ENCODE measurements at places on chromosomes 13 and 19. TPM values are rescaled to one million over a fixed set of nuclear protein-coding genes. Genes with fewer than 3 reads are reported as not detected.

Gene WDR88
- total RNA-seq, result not detected

Gene CD70
- total RNA-seq, result not detected

Gene CLIP3
- 37.6 TPM for total RNA-seq

Gene DNAAF3
- 10.4 TPM for total RNA-seq

Gene SHISA2
- total RNA-seq, result 1.7 TPM

Gene LGALS14
- not detected for total RNA-seq

Gene GJB2
- not detected for total RNA-seq

Gene CGB1
- not detected for total RNA-seq

Gene S1PR2
- total RNA-seq, result 26.3 TPM

Gene MISP3
- total RNA-seq, result 0.39 TPM

Gene GAPDHS
- total RNA-seq, result not detected

Gene RASA3
- total RNA-seq, result 29.5 TPM

Gene PGLYRP1
- total RNA-seq, result not detected

Gene WIZ
- 80.2 TPM for total RNA-seq

Gene GPR183
- not detected for total RNA-seq

Gene TEX29
- 0.50 TPM for total RNA-seq

Gene NKG7
- total RNA-seq, result not detected

Gene LSR
- 3.5 TPM for total RNA-seq

Gene ZNF841
- 14.3 TPM for total RNA-seq

Gene FGF21
- not detected for total RNA-seq

Gene DKKL1
- 2.0 TPM for total RNA-seq

Gene ATP8B3
- total RNA-seq, result 1.5 TPM

Gene ANKRD27
- total RNA-seq, result 24.5 TPM

Gene CEBPA
- 1.7 TPM for total RNA-seq

Gene ZNF497
- 8.4 TPM for total RNA-seq

Gene DZIP1
- total RNA-seq, result 71.1 TPM

Gene PSG2
- total RNA-seq, result not detected

Gene TEAD2
- total RNA-seq, result 164 TPM

Gene CYP2A6
- total RNA-seq, result not detected
